Stimulated activated CD8-positive, alpha-beta memory T cell treated with anti-CD3 and anti-CD28 coated beads, Interleukin-15, amount 100 ng/mL, for 4 hours (primary cell): ENCODE measurements at places on chromosomes 12 and 14.

GRCh38 chr12:6116471-6117021 lies 7.9 kb downstream of the VWF start:
- DNase-seq, result no peak

- DNase-seq, result no peak
Observed at GRCh38 chr14:40204441-40205175, 772.4 kb upstream of the FBXO33 start.

GRCh38 chr14:98200601-98201000 lies 1071.4 kb downstream of the BCL11B start:
- DNase-seq, result no peak

DNA sequence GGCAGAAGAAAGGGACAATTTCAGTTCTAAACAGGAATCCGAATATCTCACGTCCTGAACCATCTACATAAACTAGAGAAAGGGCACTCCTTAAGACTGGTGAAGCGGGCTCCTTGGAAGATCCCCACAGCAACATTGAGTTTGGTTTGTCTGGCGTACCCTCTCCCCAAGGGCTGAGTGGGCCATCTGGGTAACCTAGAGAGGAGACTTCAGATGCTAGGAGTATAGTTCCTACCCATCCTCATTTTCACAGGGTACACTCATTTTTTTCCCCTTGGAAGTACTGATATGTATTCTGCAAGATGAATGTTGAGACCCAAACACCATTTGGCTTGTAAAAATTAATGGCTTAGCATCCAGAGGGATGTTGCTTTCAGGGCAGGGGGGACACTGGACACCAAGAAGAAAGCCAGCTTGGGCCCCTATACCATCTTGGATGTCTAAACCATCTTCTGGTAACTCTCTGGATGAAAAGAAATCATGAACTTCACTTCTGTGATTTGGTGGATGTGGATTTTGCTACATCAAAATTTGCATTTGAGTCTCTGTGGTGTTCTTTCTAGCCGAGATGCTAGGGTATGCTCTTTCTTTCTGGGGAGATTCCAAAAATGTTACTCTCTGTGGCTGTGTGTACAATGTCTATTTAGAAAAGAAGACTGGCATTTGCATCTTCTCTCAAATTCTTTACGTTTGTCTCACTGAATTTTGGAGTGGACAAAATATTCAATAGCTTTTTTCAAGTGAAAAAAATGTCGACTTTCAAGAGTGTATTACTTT lies 97.7 kb downstream of the ETV6 start:
- no peak for DNase-seq

- DNase-seq, result no peak
Observed at GRCh38 chr12:106144847-106145246, 6.1 kb upstream of the NUAK1 start.

DNA sequence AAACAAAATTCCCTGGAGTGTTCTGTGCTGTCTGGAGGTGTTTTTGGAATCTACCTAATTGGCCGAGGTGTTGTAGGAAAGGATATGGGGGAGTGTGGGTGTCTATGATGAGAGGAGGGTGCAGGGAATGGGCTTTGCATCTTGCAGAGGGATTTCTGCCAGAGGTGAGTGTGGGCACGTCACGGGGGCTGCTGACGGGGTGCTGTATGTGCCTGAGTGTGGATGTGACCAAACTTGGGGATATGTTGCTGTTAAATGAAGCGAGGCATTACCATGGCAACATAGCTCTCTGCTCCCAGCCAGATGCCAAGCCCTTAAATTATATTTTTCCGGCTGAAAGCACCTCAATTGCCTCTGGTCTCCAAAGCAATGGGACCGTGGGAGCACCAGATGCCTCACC lies 44.3 kb upstream of the SPTLC2 start:
- DNase-seq, result no peak

DNA sequence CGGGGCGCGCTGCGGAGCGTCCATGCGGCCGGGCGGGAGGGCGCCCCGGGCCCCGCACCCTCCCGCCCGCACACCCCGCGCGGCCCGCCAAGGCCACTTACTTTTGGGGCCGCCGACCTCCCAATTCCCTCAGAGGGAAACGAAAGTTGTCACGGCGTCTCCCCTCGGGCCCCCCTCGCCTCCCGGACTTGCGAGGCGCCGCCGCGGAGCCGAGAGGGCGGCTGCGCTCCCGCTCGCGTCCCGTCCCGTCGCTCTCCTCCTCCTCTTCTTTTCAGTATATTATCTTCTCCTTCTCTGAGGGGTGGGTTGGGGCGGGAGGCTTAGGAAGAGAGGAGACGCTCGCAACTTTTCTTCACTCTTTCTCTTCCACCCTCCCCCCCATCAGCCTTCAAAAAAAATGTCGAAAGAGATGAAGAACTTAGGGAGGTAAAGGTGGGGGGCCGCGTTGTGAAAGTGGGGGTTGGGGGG lies 613 bp downstream of the DUSP16 start:
- no peak for DNase-seq

DNA sequence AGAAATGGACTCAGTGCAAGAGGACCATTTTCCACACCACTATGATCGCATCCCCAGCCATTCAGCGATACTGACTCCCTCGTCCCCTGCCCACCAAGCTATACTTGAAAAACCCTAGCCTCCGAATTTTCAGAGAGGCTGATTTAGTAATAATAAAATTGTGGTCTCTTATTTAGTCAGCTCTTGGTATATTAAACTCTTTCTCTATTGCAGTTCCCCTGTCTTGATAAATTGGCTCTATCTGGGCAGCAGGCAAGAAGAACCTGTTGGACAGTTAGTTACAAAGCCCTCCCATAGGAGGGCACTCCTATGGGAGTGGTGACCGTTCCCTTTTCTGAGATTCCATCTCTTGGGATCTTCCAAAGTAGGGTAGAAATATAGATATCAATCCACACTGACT lies 33.6 kb downstream of the NFKBIA start:
- DNase-seq, result no peak

DNA sequence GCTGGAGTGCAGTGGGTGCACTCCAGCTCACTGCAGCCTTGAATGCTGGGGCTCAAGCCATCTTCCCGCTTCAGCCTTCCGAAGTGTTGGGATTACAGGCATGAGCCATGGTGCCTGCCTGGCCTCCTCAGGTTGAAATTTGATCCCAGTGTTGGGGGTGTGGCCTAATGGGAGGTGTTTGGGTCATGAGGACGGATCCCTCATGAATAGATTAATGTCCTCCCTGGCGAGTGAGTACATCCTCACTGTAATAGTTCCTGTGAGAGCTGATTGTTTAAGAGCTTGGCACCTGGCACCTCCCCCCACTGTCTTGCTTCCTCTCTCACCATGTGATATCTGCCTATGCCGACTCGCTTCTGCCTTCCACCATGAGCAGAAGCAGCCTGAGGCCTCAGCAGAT lies 84.7 kb downstream of the TSPAN9 start:
- DNase-seq, result no peak

- DNase-seq, result no peak
Observed at GRCh38 chr14:74864198-74864597, 11.7 kb downstream of the PROX2 start.

DNA sequence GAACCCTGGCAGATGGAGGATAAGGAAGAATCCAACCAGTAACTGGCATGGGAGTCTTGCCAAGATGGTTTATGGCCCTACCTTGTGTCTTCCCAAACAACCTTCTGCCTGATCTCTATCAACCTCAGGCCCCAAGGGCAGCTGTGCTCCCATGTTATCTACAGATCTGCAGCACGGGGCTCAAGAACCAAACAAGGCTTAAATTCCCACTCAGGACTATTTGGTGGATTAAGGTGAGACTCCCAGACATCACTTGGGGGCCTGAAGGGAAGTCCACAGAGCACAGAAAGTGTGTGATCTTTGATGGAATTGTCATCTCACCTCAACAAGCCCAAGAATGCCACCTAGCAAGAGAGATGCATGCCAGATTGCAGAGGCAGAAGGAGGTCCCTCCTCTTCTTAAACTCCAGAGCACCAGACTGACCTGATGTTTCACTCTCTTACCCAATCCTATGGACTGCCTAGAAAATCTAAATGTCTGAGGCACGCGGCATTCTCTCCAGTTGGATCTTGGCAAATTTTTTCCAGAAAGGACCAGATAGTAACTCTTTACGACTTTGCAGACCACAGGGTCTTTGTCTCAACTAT lies 759.5 kb upstream of the TBX3 start:
- no peak for DNase-seq

DNA sequence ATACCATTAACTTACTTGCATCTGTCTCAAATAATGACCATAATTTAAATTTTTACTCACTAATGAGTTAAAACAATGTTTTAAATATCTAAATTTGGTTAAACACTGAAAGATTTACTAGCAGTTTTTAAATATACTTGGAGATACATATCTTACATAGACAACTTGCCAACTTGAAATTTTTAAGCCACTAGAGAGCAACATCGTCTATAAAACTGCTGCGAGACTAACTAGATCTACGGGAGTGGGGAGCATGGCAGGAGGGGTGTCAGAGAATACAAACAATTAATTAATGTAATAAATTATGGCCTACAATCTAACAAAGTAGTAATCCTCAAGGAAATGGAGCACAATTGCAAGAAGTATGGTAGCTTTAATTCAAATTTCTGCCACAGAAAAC lies 120.4 kb downstream of the LRRIQ1 start:
- DNase-seq, result no peak

GRCh38 chr14:77022236-77022852 lies 6.2 kb downstream of the IRF2BPL start:
- DNase-seq, result no peak

- peak; percentile 18 for DNase-seq
Observed at GRCh38 chr12:26853303-26854030, 20.5 kb upstream of the ITPR2 start.

- no peak for DNase-seq
Observed at GRCh38 chr14:64461221-64461620, 4.1 kb upstream of the AKAP5 start.

DNA sequence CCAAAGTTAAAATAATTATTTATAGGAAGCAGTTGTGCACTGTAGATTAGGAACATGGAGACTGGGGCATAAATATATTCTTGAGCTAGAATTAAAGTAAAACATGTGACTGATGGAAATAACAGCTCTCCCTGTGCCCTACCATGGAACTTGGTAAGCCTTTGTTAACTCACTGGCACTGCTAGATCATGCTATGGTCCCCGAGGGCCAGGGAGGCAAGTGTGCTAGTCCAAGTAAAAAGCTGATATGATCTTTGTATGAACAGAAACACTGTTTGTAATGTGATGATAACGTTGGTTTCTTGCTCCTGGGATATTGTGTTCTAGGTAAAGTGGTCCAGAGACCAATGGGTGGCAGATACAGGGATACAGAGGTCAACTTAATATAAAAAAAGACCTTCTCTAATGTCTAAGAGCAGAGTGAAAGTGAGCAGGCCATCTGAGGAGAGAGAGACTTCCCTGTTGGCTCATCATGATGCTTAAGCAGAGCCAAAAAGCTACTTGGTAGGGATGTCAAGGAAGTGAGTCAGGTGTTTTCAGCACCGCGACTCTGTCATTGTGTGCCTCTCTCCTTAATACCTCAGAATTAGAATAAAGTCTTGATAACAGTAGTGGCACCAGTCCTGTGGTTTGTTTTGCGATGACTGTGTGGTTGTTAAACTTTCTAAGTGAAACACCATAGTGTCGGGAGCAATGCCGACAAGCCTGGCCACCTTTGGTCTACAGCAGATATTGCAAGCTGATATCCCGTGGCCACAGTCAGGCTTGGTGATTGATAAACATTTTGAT lies 27.6 kb downstream of the BICD1 start:
- DNase-seq, result no peak

DNA sequence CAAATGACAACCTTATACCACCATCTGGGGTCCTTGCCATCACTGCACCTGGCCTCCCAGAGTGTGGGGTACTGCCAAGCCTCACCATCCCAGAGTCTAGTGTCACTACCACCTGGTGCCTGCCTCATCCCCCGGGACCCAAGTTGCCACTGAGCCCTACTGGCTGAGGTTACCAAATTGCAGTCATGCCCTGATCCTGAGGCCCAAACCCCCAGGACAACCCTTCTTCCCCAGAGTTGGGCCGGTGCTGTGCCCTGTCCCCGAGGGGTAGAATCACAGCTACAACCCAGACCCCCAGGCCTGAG lies 8.4 kb upstream of the SFSWAP start:
- no peak for DNase-seq

GRCh38 chr14:102688290-102688689 lies 89.0 kb upstream of the TRAF3 start:
- DNase-seq, result no peak

- DNase-seq, result no peak
Observed at GRCh38 chr14:31941487-31941886, 135.6 kb upstream of the ARHGAP5 start.

DNA sequence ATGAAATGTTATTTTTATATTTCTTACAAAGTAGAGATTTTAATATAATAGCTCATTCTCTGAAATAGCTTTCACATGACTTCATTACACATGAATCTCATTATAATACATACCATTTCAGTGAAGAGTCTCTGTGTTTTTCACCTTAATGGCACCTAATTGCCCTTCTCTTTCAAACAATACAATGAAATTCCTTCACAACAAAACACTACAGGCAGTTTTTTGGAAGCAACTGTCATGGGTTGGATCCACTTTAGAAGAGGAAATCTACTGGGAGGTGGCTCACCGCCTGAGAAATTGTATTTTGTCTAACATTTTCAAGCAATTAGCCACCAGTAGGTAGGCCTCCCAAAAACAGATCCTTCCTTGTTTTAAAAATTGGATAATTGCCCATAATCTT lies 40.3 kb upstream of the RGS6 start:
- DNase-seq, result no peak

- DNase-seq, result no peak
Observed at GRCh38 chr14:90661866-90662265, 154.4 kb downstream of the TTC7B start.

DNA sequence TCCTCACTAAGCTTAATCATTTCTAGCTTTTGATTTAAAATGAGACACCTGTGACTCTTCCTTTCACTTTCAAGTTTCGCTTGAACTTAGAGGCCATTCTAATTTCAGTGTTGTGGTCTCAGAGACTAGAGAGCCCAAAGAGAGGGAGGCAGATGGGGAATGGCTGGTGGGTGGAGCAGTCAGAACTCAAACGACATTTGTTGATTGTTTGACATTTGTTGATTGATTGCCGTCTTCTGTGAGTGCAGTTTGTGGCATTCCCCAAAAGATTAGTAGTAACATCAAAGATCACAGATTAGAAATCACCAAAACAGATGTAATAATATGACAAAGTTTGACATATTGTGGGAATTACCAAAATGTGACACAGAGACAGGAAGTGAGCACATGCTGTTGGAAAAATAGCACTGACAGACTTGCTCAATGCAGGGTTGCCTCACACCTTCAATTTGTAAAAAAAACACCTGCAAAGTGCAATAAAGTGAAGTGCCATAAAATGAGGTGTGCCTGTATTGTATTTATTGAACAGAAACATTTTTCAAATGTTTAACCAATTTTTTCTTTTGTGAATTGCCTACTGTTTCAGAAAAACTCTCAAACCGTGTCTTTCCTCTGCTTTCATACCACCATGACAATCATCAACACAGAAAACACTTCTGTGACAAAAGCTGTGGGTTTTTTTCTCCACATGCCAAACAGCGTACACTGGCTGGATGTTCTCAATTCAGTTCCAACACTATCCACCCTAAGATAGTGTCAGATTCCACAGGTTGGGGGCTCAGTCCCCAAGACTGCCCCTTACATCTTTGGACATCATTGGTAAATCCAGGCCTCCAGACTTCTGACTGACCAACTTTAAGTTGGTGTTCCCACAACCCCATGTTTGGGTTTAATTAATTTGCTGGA lies 376.3 kb upstream of the RGS6 start:
- DNase-seq, result peak; percentile 53
